ENCODE measurements at places on chromosomes 6 and 20.

DNA sequence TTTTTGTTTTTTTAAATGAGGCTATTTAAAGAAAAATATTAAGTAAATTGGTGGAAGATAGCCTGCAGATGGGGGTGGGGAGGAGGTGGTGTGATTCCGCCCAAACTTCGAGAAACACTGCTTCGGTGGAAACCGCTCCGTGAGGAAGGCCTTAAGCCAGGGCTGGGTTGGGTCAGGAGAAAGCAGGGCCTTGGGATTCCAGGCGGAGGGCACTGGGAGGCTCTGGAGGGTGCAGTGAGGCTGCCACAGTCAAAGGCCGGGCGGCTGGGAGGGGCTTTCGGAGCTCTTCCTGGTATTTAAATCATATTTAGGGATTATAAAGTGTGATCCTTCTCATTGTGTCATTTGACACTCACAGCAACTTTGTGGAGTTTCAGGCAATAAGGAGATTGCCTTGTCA lies 22.2 kb upstream of the SCRT2 start:
- DNase-seq = no peak

DNA sequence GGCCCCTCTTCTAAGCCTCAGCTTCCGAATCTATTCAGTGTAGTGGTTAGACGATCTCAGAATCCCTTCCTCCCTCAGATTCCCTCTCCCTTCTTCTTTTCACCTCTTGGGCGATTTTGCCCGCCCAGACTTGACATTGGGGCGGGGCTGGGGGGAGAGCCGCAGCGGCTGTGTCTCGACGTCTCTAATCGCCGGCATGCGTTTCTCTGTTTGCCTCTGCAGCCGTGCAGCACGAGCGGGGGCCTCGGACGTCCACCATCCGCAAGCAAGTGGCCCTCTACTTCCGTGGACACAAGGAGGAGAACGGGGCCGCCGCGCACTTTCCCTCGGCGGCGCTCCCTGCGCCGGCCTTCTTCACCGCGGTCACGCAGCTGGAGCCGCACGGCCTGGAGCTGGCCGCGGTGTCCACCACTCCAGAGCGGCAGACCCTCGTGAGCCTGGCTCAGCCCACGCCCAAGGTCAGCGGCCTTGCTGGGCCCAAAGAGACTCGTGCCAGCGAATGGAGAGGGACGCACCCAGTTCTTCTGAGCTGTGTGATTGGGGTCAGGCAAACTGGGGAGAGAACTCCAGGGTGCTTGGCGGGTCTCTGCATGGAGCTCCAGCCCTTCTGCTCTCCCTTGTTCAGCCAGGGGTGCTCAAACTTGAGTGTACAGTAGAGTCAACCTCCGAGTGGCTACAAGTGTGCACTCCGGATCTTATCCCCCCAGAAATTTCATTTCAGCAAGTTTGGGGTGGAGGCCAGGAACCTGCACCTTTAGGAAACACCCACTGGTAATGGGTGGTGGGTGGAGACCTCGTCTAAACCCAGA lies 10.7 kb downstream of the NR2E1 start:
- no peak for DNase-seq

DNA sequence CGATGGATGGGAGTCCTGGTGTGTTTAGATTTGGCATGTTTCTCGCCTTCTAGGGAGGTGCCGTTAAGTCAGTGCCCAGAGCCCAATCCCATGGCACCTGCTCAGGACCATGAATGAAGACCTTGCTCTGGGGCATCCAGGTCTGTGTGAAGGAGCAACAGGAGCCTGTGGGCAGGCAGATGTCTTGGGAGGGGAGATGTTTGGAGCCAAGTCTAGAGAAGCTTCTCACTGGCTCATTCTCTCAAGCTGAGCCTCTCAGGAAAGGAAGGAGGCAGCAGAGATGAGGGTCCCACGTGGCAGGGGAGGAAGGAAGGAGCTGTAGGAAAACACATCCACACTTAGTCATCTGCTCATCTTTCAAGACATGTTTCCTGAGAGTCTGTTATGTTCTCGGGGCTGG lies 9.5 kb upstream of the SIRPB1 start:
- DNase-seq = no peak

- DNase-seq = no peak
Measured at GRCh38 chr6:13437218-13437996, 50.0 kb downstream of the GFOD1 start.

- no peak for DNase-seq
Measured at GRCh38 chr6:101150226-101150625, 243.3 kb upstream of the GRIK2 start.

DNA sequence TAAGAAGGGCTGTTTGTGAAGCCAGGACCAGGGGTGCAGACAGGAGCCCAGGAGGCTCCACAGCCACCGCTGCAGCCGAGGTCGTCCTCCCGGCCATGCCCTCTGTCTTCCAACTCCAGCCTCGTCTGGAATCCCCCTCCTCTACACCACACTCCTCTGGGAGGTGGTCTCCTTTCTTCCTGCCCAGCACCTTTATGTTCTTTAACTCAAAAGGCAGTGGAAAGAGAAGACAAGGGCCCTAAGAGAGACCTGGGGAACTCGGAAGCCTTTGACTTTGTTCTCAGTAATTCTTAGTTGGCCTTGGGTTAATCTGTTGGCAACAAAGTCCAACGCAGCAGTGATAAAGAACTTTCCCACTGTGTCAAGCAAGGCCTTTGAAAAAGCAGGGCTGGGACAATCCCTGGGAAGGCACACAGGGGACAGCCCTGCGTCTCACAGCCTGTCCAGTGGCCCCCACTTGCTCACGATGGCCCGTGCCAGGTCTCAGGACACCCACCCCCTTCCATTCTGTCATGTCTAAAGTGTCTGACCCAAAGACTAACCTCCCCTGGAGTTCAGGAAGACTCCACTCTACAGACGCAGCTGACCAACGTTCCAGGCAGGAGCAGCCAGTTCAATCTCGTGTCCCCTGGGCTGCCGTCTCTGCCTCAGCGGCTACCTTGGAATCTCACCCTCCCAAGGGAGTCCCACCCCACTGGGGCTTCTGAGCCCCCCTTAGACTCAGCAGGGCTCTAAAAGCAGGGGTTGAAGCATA lies 42.8 kb upstream of the FAM50B start:
- no peak for DNase-seq

GRCh38 chr6:42727087-42727611 lies 4.8 kb upstream of the PRPH2 start:
- DNase-seq = no peak

DNA sequence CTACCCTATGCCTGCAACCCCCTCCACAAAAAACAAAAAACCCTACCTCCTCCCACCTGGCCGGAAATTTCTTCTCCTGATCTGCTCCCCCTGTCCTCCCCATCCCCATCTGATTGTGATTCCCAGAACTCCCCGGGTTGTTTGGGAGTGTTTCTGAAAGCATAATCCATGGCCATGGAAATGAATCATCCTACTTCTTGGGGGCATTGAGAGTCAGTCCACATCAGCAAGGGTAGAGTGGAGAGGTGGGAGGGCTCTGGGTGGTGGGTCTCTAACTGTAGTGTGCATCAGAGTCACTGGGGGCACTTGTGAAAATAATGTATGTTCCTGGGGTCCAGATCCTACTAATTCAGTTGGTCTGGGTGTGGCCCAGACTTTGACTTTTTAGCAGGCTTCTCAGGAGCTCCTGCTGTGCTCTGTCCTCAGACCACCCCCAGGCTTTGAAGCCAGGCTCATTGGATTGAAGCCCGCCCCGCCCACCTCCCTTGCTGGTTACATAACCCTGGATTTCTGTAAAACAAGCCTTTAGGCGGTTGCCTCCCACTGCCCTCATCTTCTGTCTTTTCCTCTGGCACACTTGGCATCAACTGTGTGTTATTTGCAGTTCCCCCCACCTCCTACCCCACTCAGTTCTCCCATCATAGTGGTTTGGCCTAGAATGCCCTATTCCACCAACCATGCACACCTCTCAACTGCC lies 10.5 kb downstream of the PIGT start:
- no peak for DNase-seq

- DNase-seq = no peak
Measured at GRCh38 chr6:162313922-162314660, 413.5 kb downstream of the PRKN start.

DNA sequence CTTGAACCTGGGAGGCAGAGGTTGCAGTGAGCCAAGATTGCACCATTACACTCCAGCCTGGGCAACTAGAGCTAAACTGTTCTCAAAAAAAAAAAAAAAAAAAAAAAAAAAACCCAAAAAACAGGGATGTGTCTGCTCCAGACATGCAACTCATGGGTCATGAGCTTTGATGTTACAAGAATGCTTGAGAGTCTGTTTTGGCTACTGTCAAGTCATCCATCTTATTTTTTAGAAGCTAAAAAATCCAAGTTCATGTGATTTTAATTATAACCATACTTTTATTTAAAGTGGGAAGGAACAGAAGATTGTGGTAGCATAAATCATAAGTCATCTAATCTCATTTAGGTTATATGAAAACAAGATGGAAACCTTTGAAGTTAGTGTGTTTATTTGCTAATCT lies 120.6 kb downstream of the PDE7B start:
- no peak for DNase-seq

GRCh38 chr6:44176762-44177509 lies 18.3 kb downstream of the CAPN11 start:
- DNase-seq = no peak

DNA sequence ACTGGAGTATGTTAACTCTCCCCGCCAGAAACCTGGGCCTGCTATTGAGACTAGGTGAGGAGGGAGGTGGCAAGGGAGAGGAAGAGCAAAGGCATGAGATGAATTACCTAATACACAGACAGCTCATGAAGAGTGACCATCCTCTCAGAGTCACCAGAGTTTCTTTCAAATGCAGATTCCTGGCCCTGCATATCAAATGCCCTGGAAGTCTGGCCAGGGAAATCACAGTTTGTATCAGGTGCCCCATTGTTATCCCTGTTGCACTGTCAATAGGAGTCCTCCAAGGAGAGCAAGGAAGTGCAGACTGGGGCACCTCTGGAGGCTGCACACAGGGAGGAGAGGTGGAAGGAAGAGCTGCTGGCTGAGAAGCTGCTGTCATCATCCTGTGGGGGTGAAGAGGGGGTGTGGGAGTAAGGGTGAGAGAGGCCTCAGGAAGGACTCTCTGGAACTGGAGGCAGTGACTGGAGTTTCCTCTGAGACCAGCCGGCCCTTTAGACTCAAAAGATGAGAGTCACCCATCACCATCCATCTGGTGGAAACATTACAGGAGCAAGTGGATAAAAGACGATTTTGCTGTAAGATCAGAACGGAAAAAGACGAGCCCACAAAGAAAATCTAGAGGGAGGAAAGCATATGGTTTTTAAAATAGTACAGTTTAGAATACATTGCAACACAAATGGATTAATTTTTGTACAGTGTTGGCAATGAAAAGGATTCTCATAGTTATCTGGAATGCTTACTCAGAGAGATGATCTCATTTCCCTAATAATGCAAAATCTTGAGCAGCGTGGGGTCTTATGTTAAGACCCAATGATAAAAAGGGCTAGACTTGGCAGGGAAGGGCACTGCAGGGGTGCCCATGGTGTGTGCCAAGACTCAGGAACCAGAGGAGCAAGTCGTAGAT lies 268.1 kb downstream of the UST start:
- DNase-seq = no peak

DNA sequence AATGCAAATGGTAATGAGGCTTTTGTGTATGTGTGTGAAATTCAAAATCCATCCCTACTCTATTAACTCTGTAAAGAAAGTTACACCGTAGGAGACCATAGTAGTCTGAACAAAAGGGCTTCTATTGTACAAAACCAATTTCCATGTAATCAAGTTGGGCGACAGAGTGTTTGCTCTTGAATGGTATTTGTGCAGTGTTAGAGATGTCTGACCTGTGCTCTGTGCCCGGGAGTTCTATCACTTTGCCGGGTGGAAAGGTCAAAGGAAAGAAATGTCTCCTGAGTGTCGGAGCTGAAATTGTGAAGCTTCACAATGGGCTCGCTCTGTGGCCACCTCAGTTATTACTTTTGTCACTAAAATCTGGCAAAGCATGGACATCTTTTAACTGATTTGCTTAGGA lies 312.0 kb downstream of the SAMD5 start:
- DNase-seq = no peak

- DNase-seq = no peak
Measured at GRCh38 chr6:92427453-92427852, 991.9 kb downstream of the EPHA7 start.

DNA sequence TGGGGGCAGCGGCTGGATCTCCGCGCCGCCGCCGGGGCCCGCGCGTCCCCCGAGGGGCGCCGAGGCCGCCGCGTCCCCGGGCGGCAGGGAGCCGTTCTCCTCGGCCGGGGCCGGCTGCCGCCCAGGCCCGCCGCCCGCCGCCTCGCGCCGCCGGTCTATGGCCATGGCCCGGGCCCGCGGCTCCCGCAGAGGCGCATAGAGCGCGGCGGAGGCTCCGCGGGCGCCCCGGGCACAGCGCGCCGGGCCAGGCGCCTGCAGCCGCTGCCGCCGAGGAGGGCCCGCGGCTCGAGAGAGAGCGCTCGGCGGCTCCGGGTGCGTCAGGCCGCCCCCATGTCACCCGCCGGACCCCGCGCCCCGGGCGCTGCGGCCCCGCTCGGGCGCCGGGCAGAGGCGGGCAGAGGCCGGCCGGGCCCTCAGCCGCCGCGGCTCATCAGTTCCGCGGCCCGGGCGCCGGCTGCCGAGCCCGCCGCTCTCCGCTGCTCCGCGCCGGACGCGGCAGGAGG lies 404 bp downstream of the SLC22A23 start:
- no peak for DNase-seq

- DNase-seq = no peak
Measured at GRCh38 chr6:139551376-139551775, 176.9 kb upstream of the CITED2 start.

GRCh38 chr6:10589429-10589727 lies 68.2 kb downstream of the GCNT2 start:
- DNase-seq = no peak

GRCh38 chr20:63009988-63010769 lies 3.4 kb upstream of the BHLHE23 start:
- DNase-seq = no peak

- DNase-seq = no peak
Measured at GRCh38 chr6:37339741-37340638, 13.8 kb upstream of the RNF8 start.

GRCh38 chr6:130515306-130515705 lies 149.5 kb downstream of the TMEM200A start:
- DNase-seq = no peak

GRCh38 chr6:17940151-17940792 lies 47.2 kb downstream of the KIF13A start:
- DNase-seq = no peak

DNA sequence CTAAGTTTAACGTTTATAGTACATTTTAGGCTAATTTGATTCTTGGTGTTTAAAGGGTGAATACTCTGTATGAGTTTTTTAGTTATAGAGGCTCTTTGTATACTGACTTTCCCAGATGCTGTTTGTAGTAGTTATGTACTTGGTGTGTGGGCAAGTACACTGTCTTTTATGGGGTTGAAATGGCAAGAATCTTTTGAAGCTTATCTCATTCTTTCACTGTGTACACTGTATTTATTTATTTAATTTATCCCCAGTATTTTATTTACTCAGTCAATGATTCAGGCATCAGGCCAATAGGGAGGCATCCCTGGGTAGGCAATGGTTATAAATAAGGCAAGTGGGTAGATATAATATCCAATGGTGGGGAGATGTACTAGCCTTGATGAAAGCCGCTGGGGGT lies 277.0 kb upstream of the PTCHD4 start:
- DNase-seq = no peak

GRCh38 chr6:104579310-104579863 lies 280.3 kb downstream of the HACE1 start:
- DNase-seq = no peak

GRCh38 chr6:36679043-36679833 lies 724 bp downstream of the CDKN1A start:
- DNase-seq = no peak

- DNase-seq = no peak
Measured at GRCh38 chr20:14295238-14295637, 42.2 kb downstream of the FLRT3 start.

GRCh38 chr20:2986466-2986865 lies 57.0 kb upstream of the GNRH2 start:
- DNase-seq = no peak

GRCh38 chr6:144115219-144115618 lies 19.8 kb upstream of the SF3B5 start:
- no peak for DNase-seq
